Activated naive CD8-positive, alpha-beta T cell treated with anti-CD3 and anti-CD28 coated beads for 36 hours (primary cell): ENCODE measurements at places on chromosomes 3 and 15. TPM values are rescaled to one million over a fixed set of nuclear protein-coding genes. Genes with fewer than 3 reads are reported as not detected.

EPHB3 gene
- total RNA-seq: 0.16 TPM

MELTF gene
- total RNA-seq: 2.7 TPM

TMEM87A gene
- 34.8 TPM for total RNA-seq

DNA sequence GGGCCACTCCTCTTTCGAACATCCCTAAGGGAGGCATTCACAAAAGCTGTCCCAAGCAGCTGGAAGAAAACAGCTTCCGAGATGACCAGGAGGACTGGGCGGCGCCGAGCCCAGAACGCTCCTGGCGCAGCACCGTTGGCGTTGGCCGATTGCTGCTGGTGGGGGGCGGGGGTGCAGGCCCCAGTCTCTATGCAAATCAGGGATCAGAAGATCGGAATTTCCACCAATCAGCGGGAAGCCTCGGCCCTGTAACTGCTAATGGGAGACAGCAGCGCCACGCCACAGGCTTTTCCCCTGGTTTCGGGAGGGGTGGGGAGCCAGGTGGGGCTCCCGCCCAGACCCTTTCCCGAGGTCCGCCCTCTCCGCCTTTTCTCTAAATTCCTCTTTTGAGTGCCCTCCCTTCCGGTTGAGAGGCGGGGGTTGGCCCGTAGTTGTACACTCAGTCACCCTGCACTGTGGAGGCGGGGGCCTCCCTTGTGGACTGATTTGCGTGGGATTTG is 27.0 kb downstream of the HMCES start:
- H3K36me3 ChIP-seq: peaks cover 34% of the 10 kb centered on the region
- H3K27ac ChIP-seq: peak overlapping the region; percentile 76
- H3K27me3 ChIP-seq: no peaks in the 10 kb centered on the region

GRCh38 chr3:136818191-136818768 is 646 bp upstream of the SLC35G2 start:
- DNase-seq: peak; percentile 69
- peaks cover 18% of the 10 kb centered on the region for H3K4me1 ChIP-seq
- H3K27me3 ChIP-seq: peaks cover 54% of the 10 kb centered on the region
- peak overlapping the region; percentile 81 for H3K27ac ChIP-seq
- H3K4me3 ChIP-seq: peak overlapping the region; percentile 83

DNA sequence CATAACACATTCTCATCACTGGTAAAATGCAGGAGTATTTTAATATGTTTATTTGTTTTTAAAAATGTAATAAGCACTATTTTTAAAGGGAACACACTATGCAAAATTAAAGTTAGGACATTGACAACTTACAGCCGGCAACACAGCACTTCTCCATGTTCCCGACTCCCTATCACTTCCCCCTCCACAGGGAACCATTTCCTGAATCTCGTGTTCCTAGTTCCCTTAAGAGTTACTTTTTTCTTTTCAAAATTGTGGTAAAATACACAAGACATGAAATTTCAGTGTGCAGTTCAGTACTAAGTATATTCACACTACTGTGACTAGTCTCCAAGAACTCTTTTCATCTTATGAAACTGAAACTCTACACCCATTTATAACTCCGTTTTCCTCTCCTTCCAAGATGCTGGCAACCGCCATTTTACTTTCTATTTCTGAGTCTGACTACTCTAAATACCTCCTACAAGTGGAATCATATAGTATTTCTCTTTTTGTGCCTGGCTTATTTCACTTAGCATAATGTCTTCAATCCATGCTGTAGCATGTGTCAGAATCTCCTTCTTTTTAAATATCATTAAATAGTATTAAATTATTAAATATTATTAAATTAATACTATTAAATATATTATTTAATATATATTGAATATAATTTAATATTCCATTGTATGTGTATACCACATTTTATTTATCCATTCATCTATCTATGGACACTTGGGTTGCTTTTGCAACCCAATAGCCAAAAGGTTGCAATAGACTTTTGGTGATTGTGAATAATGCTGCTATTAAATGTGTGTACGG is 25.9 kb upstream of the UBE2Q2 start:
- no peaks in the 10 kb centered on the region for H3K27me3 ChIP-seq
- peaks cover 18% of the 10 kb centered on the region for H3K4me1 ChIP-seq
- H3K36me3 ChIP-seq: no peaks in the 10 kb centered on the region
- H3K27ac ChIP-seq: peak overlapping the region; percentile 47
- peak overlapping the region; percentile 35 for H3K4me3 ChIP-seq
- DNase-seq: no peak

DNA sequence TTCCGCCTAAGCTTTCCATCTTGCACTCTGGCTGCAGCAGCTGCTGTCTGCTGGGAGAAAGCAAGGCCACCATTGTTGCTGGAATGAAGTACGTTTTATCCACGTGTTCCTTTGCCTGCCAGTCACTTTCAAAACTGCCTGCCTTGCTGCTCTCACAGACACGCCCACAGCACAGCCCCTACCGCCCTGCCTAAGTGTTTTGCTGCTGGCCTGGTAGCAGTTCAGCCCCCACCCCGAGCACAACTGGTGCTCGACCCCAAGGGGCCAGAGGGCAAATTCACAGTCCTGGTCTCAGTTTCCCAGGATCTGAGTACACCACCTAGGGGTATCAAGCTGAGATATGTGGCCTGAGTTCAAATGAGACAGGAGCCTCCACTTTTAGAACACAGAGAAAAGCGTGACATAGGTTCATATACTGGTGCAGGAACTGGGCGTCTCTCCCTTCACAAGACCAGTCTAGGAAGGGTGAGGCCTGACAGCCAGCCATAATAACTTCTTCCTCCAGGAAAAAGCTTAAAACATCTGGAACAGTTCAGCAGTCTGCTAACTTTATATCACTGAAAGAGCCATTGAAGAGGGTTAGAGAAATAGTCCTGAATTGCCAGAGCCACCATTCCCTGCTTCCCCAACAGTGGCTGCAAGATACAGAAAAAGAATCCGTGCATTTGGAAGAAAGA is 1012.3 kb downstream of the ZPLD1 start:
- DNase-seq: no peak
- H3K4me1 ChIP-seq: no peaks in the 10 kb centered on the region
- H3K27ac ChIP-seq: no peak overlapping the region
- H3K27me3 ChIP-seq: peaks cover 3% of the 10 kb centered on the region
- no peaks in the 10 kb centered on the region for H3K36me3 ChIP-seq

GRCh38 chr3:169661361-169662131 is 2.0 kb downstream of the MECOM start:
- H3K27me3 ChIP-seq: peaks cover 92% of the 10 kb centered on the region
- peaks cover 1% of the 10 kb centered on the region for H3K36me3 ChIP-seq
- no peak overlapping the region for H3K27ac ChIP-seq
- peaks cover 42% of the 10 kb centered on the region for H3K4me1 ChIP-seq
- peak overlapping the region; percentile 69 for H3K4me3 ChIP-seq

DNA sequence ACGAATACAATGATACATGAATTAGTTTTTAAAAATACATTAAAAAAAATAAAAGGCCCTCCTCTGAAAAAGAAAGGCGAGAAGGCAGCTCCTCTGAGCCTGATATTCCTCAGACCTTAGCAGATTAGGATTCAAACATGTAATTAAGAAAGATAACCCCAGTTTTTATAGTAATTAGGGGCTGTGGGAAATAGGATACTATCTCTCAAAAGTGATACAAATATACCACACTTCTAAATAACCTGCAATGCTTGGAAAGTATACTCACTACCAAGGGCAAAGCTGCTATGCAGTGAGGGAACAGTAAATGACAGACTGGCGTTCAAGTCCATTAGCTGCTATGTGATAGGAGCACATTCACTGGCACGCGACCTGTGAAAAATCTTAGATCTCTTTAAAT is 445.1 kb downstream of the FOXP1 start:
- peaks cover 56% of the 10 kb centered on the region for H3K36me3 ChIP-seq
- H3K27me3 ChIP-seq: no peaks in the 10 kb centered on the region
- peaks cover 74% of the 10 kb centered on the region for H3K4me1 ChIP-seq
- no peak overlapping the region for H3K27ac ChIP-seq

DNA sequence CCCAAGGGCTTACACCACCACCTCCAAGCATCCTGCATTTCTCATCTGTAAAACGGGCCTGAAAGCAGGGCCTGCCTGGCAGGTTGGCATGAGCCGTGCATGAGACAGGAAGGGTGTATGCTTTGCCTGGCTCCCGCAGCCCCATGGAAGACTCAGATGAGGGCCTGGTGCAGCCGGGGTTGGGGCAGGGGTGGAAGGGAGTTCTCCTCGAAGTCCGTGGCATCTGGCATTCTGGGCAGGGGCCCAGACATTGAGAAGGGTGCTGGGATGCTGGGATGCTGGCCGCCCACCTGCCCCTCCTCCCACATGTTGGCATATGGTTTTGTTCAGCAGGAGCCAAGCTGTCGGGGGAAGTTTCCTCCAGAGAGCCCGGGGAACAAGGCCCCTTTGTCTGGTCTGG is 13.0 kb upstream of the FBLN2 start:
- no peak overlapping the region for H3K4me3 ChIP-seq
- H3K27ac ChIP-seq: no peak overlapping the region
- H3K4me1 ChIP-seq: peaks cover 8% of the 10 kb centered on the region
- H3K27me3 ChIP-seq: peaks cover under 1% of the 10 kb centered on the region

GRCh38 chr3:26281284-26281985 is 341.1 kb upstream of the LRRC3B start:
- no peaks in the 10 kb centered on the region for H3K4me1 ChIP-seq
- H3K4me3 ChIP-seq: no peak overlapping the region
- no peaks in the 10 kb centered on the region for H3K27me3 ChIP-seq
- H3K27ac ChIP-seq: no peak overlapping the region
- no peak for DNase-seq
